ENCODE measurements at places on chromosomes 5 and 9.

- no peak for DNase-seq
Observed at GRCh38 chr5:92864591-92864990, 716.4 kb downstream of the NR2F1-AS1 start.

- no peak for DNase-seq
Observed at GRCh38 chr9:17571825-17572224, 7.0 kb upstream of the SH3GL2 start.

DNA sequence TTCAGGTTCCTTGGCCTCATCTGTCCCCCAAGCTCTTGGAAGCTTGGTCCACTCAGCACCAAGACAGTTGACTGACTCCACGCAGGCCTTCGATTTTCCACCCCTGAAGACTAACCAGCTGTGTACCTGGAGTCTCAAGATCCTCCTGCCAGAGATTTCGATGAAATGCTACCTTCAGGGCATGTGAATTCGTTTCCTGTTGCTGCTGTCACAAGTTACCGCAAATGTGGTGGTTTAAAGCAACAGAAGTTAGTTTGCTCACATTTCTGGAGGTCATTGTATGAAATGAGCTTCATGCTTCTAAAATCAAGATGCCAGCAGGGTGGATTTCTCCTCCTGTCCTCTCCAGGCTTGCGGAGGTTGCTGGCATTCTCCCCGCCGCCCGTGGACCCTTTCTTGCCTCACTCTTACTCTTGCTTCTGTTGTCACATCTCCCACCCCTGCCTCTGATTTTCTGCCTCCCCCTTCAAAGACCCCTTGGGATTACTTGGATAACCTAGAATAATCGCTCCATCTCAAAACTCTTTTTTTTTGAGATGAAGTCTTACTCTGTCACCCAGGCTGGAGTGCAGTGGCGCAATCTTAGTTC is 27.6 kb upstream of the RETREG1 start:
- DNase-seq, result no peak

DNA sequence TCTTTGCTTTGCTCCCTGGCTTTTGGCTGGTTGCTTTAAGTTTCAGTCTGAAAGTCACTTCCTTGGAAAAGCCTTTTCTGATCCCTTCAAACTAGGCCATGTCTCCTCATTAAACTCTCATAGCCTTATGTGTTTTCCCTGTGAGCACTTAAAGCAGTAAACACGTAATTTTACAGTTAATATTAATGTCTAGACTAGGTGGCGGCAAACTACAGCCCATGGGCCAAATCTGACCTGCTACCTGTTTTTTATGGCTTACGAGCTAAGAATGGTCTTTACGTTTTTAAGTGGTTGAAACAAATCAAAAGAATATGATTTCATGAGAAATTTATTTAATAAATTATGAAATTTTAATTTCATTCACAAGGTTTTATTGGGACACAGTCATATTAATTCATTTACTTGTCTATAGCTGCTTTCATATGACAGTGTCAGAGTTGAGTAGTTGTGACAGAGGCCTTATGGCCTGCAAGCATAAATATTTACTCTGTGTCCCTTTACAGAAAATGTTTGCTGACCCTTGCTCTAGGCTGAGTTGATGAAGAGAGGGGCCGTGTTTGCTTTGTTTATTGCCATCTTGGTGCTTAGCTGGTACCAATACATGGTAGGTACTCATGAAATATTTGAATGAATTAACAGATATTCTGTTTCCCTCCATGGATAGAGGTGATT is 7.4 kb downstream of the SLC44A1 start:
- DNase-seq, result no peak

DNA sequence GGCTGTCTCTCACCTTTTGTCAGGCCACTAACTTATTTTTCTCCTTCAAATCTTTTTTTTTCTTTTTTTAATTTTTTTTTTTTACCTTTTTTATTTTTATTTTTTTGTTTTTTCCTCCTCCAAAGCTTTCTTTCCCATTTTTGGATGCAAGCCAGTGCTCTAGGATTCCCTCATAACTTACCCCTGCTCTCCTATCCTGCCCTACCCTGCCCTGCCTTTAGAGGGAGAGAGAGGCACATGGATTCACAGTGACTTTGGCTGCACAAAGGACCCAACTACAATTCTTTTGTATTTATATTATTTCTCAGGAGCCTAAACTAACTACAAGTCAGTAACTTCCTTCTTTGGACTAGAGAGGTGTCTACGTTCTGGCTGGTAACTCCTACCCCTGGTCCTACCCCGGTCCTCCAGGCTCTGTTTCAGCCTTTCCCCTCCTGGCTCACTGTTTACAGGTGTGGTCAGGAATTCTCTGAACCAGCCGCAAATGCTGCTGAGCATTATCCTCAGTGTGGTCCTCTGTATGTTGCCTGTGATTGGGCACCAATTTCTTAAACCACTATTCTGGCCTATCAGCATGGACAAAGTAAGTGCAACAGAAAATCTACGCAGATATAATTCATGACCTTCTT is 8.4 kb upstream of the RUSC2 start:
- no peak for DNase-seq

DNA sequence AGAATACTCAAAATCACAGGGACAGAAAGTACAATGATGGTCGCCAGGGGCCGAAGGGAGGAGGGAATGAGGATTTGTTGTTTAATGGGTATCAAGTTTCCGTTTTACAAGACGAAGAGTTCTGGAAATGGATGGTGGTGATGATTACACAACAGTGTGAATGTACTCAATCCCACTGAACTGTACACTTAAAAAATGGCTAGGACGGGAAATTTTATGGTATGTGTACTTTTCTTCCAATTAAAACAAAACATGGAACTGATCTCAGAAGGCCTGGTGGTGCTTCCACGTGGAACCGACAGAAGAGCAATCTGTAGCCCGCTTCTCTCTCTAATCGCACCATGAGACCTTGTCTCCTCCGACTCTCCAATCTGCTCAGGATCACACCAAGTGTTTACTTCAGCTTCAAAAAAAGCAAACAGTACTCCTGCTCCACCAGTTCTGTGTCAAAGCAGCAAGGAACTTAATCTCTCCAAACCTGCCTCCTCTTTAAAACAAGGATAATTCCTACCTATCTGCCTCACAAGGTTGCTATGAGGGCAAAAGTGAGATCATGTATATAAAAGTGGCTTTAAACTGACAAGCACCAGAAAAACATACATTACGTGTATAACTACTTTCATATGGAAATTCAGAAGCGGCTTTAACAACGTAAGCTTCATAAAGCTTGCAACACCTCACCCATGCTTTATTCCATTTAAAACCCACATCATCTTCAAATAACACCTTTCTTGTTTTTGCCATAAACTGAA is 2.1 kb downstream of the ECPAS start:
- no peak for DNase-seq

GRCh38 chr5:114249823-114250222 is 112.0 kb upstream of the KCNN2 start:
- no peak for DNase-seq

- no peak for DNase-seq
Observed at GRCh38 chr5:136192015-136192525, 892 bp downstream of the SMIM32 start.

DNA sequence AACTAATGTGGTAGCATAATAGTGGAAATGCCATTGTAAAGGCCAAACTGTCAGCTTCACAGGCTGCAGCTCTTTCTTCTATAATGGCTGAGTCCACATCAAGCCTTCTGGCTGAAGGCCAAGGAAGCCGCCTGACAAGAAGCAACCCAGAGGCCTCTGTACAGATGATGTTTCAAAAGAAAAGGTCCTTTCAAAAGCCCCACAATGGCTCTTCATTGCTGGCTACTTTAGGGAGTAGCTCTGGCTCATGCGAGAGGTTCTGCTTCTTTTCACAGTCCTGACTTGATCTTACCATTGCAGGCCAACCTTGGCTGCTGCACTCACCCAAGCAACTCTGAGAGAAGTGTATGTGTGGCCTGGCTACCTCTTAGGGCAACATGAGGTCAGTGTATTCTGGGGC is 54.5 kb upstream of the EQTN start:
- no peak for DNase-seq

- no peak for DNase-seq
Observed at GRCh38 chr9:37992924-37993349, 76.1 kb downstream of the SHB start.

- no peak for DNase-seq
Observed at GRCh38 chr9:116800885-116801284, 113.8 kb downstream of the TRIM32 start.

DNA sequence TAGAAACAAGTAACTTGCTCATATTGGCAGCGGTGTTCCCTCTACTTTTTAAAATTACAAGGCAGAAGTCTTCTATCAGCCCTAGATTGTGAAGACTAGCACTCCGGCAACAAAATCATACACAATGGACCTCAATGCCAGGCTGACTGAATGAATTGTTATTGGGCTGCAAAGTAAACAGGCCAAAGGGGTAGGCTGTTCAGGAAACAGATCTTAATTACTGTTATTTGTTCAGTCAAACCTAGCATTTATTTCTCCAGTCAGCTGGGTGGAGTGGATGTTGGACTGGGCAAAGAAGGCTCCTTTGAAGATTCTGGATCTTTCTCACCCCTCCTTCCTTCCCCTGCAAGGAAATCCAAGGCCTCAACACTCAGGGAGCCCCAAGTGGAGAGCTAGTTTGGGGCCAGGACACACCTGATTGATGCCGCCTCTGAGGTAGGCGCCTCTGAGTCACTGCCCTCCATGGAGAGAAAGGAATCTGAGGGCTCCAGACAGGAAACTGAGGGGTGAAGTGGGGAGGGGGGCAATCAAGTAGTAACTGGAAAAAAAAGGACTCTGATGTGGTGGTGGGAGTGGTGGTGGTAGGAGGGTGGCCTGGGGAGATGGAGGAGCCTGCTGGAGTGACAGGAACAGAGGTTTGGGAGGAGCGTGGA is 35.5 kb downstream of the SERINC5 start:
- DNase-seq, result no peak

- DNase-seq, result no peak
Observed at GRCh38 chr5:122790354-122791103, 15.6 kb downstream of the SNX2 start.

GRCh38 chr5:158879993-158880392 is 219.7 kb downstream of the EBF1 start:
- no peak for DNase-seq

GRCh38 chr9:7432989-7433388 is 366.6 kb downstream of the DMAC1 start:
- no peak for DNase-seq

DNA sequence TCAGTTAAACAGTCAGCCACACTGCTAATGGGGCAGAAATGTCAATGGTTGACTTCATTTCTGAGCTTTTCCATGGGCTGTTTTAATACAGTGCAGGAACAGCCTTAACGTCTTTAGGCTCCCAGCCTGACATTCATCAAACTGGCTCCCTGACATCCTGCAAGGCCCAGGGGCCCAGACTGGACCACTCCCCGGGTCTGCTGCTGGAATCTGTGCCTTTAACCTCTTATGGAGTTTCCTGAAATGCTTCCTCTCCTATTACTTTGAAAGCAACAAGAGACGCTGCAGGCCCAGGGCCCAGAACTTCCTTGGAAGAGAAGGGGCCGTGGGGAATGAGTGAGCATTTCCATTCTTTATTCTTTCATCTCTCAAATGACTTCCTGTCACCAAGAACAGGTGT is 216.8 kb upstream of the PANK3 start:
- DNase-seq, result no peak

GRCh38 chr9:129552064-129552463 is 68.8 kb downstream of the C9orf50 start:
- no peak for DNase-seq

DNA sequence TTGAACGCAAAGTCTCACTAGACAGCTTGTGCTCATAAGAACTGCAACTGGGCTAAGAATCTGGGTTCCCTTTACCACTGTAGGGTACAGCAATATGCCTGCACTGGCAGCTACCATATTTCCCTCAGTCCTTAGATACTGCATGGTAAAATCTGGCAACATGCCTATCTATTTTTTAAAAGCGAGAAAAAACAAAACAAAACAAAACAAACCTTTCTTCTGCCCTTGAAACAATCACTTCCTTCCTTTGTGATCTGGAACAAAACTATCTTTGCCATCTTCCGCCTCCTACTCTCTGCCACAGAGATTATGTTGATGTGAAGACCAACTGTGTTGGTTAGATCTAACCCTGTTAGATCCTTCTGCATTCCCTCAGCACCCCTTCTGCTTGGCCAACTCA is 242.9 kb downstream of the EBF1 start:
- no peak for DNase-seq

DNA sequence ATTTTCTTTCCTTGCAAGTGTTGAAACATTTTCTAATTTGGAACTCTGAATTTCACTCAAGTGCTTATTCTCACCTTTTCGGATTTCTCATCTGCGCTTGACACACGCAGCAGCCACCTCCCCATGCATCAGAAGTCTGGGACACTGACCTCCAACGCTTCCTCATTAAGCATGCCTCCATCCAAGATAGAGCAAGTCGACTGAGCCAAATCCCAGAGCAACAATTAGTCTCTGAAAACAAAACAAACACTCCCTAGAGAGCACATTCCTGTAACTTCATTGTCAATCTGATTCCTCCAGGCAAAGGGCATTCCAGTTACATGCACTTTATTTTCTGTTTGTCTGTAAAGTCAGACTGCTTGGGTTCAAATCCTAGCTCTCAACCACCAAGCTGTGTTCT is 5.7 kb downstream of the CD180 start:
- no peak for DNase-seq

GRCh38 chr9:133948131-133948530 is 44.0 kb downstream of the VAV2 start:
- no peak for DNase-seq

DNA sequence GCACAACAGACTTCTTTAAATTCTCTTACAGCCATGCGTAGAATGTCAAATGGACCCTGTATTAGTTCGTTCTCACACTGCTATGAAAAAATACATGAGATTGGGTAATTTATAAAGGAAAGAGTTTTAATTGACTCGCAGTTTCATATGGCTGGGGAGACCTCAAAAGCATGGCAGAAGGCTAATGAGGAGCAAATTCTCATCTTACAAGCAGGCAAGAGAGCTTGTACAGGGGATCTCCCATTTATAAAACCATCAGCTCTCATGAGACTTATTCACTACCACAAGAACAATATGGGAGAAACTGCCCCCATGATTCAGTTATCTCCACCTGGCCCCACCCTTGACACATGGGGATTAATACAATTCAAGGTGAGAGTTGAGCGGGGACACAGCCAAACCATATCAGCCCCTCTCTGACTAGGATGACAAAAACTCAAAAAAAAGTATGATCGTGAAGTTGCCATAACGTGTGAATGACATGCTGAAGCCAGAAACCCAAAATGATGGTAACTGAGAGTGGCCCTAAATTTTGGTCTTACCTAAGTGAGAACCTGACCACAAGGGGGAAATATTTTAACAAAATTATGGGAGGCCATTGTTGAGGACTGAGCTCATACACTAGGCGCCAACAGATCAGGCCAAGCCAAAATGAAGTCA is 17.5 kb upstream of the TEX10 start:
- DNase-seq, result no peak

DNA sequence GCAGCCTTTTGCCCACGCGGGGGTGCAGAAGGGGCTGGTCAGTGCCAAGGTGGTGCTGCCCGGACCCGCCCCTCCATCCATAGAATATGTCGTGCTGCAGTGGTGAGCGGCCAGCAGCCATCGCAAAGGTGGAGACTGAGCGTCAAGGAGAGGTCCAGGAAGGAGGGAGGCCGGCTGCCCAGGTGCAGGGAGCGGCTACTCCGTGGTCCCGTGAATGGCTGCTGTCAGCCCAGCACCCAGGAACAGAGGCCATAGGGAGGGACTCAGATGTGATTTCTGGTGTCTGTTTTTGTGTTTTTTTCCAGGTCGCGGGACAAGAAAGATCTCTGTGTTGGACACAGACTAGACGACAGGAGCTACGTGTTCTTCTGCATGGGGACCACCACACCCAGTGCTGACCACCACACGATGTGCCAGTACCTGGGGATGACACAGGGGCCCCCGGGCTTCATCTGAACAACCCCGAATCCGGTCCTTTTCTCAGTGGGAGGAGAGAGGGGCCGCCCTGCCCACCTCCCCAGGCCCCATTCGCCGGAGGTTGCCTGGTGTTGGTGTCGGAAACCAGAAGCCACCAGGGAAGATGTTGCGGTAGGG is 29.0 kb downstream of the PAEP start:
- no peak for DNase-seq

Data from stimulated activated CD4-positive, alpha-beta T cell treated with anti-CD3 and anti-CD28 coated beads, Interleukin-1b, Interleukin-23, amount 100 ng/mL, for 1 hour (primary cell).